Mesothelial cell of epicardium (in vitro differentiated cells): ENCODE measurements at places on chromosomes 4 and X. TPM values are rescaled to one million over a fixed set of nuclear protein-coding genes. Genes with fewer than 3 reads are reported as not detected.

- H3K36me3 ChIP-seq: no peaks in the 10 kb centered on the region
- no peak overlapping the region for H3K4me3 ChIP-seq
- peaks cover 3% of the 10 kb centered on the region for H3K27me3 ChIP-seq
- no peak for DNase-seq
- H3K4me1 ChIP-seq: no peaks in the 10 kb centered on the region
Observed at GRCh38 chrX:17682259-17682658, 55.0 kb upstream of the SCML1 start.

Gene NHSL2
- total RNA-seq: 22.8 to 24.6 TPM (median 24.0 TPM) in 3 replicates

- no peaks in the 10 kb centered on the region for H3K36me3 ChIP-seq
- H3K27ac ChIP-seq: no peak overlapping the region
- no peak for DNase-seq
- H3K27me3 ChIP-seq: no peaks in the 10 kb centered on the region
Observed at GRCh38 chr4:157838366-157838765, 334.5 kb downstream of the GASK1B start.

DNA sequence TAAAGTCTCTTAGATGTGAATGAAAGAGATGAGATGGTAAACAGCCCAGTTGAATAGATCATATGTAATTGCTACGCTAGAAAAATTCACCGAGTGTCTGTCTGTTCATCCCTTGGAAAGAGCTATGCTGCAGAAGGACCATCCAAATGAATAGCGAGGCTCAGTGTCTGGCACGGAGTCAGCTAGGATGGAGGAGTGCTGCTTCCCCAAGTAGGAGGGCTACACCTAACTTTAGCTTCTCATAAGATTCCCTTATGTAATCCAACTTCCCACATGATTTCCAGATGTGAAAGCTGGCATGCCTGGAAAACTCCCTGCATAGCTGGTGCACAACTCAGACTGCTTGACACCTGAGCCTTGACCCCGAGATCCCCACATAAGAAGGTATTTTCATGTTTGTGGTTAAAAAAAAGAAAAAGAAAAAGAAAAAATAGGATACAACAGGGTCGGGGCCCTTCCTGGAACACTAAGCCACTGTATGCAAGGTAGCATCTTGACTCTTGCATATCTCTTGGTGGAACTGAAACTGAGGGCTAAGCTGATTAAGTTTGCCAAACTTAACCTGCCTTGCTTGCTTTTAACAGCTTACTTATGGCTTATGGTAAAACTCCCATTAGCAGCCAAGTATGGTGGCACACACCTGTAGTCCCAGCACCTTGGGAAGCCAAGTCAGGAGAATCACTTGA lies 82.3 kb downstream of the FREM3 start:
- H3K27ac ChIP-seq: no peak overlapping the region
- no peaks in the 10 kb centered on the region for H3K36me3 ChIP-seq
- no peak overlapping the region for H3K4me3 ChIP-seq
- no peak for DNase-seq

- no peak overlapping the region for H3K27ac ChIP-seq
- peaks cover 96% of the 10 kb centered on the region for H3K27me3 ChIP-seq
- no peak for DNase-seq
- H3K36me3 ChIP-seq: peaks cover 2% of the 10 kb centered on the region
- H3K4me1 ChIP-seq: peaks cover 19% of the 10 kb centered on the region
Observed at GRCh38 chrX:25007059-25008053, 8.4 kb downstream of the ARX start.

GRCh38 chr4:13794819-13795565 lies 167.5 kb upstream of the BOD1L1 start:
- H3K27ac ChIP-seq: no peak overlapping the region
- no peaks in the 10 kb centered on the region for H3K27me3 ChIP-seq
- DNase-seq: no peak
- H3K4me3 ChIP-seq: no peak overlapping the region

GRCh38 chrX:77640702-77641101 lies 145.3 kb downstream of the ATRX start:
- H3K27ac ChIP-seq: peak overlapping the region; percentile 4
- H3K36me3 ChIP-seq: peaks cover 46% of the 10 kb centered on the region
- no peaks in the 10 kb centered on the region for H3K27me3 ChIP-seq
- no peak overlapping the region for H3K4me3 ChIP-seq
- H3K4me1 ChIP-seq: no peaks in the 10 kb centered on the region
- no peak for DNase-seq

Gene DHRSX
- total RNA-seq: 43.5 to 46.0 TPM (median 44.3 TPM) in 3 replicates
